CD8-positive, alpha-beta T cell (primary cell): ENCODE measurements at places on chromosomes 2 and 18. TPM values are rescaled to one million over a fixed set of nuclear protein-coding genes. Genes with fewer than 3 reads are reported as not detected.

CFAP65 gene
- not detected for total RNA-seq

DNA sequence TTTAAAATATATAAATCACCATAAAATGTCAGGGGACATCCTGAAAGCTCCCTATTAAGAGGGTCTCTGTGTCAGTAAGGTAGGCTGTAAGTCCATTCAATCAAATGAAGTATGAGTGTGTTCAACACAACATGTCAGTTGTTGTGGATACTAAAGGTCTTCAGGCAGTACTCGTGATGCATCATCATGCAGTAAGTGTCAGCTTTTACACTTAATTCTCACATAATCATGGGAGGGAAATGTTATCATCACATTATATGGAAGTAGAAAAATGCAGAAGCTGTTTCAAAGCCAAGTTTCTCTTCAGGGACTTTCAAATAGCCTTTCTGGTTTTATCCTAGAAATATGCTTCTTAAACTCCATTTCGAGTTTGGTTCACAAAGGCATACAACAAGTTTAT is 477.1 kb upstream of the ID2 start:
- DNase-seq = no peak

CRYBA2 gene
- total RNA-seq = not detected

- no peak for DNase-seq
These were observed 144.9 kb upstream of the HAAO start for GRCh38 chr2:42937171-42937875.

- no peak for DNase-seq
These were observed 6.7 kb upstream of the GALNT5 start for GRCh38 chr2:157250836-157251235.

GRCh38 chr2:16479721-16480120 is 185.9 kb downstream of the CYRIA start:
- DNase-seq = no peak

- no peak for DNase-seq
These were observed 55.0 kb downstream of the APOB start for GRCh38 chr2:20988905-20989304.

DNA sequence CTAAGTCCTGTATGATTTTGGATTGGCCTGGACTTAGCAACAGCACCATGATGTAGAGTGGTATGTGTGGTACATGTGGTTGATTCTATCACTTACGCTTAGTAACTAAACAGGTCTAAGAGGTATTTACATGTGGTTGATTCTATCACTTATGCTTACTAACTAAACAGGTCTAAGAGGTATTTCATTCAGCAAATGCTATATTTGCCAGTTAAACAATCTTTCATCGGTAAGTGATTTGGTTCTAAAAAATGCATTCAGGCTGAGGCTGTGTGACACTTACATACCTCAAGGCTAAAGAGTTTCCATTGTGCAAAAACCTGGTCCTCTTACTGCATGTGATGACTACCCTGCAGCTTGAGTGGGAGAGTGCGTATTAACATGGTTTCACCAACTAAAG is 13.1 kb downstream of the EIF4E2 start:
- DNase-seq = no peak

HOXD12 gene
- not detected for total RNA-seq

DNA sequence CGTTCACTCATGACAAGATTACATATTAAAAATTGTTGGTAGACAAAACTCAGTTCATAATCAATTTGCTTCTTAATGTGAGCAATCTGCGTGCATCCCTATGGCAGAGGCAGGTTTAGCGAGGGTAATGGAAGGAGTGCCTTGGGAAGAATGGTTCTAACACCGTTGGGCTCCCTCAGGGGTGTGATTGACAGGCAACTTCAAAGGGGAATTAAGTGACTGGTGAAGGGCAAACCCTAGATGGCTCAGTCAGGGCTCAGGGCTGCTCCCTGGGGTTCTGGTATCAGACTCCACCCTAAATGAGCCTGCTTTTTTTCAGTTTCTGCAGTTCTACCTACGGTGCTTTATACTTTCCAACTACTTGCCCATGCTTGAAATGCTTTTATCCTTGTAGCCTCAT is 419.5 kb upstream of the CELF4 start:
- no peak for DNase-seq

LRP2 gene
- total RNA-seq = not detected

DNA sequence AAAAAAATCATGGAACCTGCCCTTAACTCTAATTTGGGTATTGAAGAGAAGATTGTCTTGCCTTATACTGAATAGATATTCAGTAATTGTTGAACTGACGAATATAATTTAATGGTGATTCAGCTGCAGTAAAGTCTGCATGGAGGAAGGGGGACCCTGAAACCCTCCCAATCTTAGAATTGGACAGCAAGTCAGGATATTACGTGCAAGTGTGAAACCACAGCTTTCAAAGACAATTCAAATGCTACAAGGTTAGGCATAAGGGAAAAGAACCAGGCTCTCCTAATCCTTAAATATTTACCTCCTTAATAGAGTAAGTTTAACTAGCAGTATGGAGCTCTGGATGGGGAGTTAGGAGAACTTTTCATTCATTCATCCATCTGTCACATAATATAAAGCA is 226.9 kb upstream of the TNP1 start:
- DNase-seq = no peak

CBLN2 gene
- not detected for total RNA-seq

DNA sequence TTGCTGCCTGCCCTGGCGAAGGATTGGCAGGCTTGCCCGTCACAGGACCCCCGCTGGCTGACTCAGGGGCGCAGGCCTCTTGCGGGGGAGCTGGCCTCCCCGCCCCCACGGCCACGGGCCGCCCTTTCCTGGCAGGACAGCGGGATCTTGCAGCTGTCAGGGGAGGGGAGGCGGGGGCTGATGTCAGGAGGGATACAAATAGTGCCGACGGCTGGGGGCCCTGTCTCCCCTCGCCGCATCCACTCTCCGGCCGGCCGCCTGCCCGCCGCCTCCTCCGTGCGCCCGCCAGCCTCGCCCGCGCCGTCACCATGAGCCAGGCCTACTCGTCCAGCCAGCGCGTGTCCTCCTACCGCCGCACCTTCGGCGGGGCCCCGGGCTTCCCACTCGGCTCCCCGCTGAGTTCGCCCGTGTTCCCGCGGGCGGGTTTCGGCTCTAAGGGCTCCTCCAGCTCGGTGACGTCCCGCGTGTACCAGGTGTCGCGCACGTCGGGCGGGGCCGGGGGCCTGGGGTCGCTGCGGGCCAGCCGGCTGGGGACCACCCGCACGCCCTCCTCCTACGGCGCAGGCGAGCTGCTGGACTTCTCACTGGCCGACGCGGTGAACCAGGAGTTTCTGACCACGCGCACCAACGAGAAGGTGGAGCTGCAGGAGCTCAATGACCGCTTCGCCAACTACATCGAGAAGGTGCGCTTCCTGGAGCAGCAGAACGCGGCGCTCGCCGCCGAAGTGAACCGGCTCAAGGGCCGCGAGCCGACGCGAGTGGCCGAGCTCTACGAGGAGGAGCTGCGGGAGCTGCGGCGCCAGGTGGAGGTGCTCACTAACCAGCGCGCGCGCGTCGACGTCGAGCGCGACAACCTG is at the start of gene DES:
Gene DES, plus strand, starts transcription at position 223 of the 857 bp plus-strand sequence. Its CDS starts 86 bp downstream, at position 309.
- no peak for DNase-seq

NPPC gene
- total RNA-seq = 1.00 TPM

CABYR gene
- 1.2 TPM for total RNA-seq

- peak; percentile 64 for DNase-seq
These were observed 64.9 kb downstream of the DNMT3A start for GRCh38 chr2:25276569-25277465.

GRCh38 chr18:34261865-34262780 is 37.4 kb upstream of the NOL4 start:
- no peak for DNase-seq

PLGLB1 gene
- 1.3 TPM for total RNA-seq

DNA sequence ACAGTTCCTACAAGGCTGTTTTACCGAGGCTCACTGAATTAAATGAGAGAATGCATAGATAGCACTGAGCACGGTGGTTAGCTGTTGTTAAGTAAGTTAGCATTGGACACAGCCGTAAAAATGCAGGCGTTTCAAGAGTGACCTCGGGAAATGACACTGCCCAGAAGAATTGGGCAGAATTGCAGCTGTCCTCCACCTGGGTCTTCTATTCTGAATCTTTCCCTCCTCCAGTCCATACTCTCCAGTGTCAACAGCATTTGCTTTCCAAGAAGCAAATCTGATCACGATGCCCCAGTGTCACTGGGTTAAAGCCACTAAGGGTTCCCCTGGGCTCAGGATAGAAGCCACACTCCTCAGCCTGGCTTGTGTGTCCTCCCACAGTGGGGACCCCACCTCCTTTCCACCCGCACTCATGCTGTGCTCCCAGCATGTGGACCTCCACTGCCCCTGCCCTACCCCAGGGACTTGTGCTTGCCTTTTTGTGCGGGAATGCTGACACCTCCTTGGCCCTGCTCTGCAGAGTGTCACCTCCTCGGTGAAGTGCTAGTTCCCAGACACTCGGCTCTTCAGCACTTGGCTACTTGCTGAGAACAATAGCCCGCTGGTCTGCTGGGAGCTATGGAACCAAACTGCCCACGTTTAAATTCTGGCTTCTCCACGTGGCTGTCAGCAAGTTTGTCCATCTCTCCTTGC is 135.0 kb downstream of the ANTXR1 start:
- no peak for DNase-seq

DNA sequence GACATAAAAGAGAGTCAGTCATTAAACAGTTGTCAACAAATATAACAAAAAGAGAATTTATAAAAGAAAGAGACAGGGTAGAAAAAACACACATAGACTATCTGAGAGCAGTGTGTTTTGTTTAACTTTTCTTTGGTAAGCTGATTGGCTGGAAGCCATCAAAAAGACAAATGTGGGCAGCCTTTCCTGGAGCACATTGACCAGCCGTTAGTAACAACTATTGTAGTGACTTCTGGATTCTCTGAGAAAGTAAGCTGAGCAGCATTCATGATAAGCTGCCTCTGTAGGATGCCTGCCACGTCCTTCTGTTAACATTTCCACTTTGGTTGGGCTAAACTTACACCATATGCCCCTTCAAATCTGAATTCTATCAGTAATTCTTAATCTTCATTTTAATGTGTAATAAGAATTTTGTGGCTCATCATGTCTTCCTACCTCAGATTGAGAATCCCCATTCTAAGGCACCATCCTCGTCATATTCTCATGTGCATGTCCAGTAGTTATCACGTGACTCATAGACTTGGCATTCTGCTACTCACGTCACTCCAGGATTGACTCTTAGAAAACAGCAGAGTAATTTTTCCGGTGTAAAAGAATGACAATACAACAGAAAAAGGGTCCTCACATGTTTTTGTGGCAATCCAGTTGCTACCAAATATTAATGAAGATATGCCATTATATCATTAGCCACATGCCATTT is 43.4 kb upstream of the DNAJC10 start:
- DNase-seq = no peak

SP5 gene
- total RNA-seq = not detected

DNA sequence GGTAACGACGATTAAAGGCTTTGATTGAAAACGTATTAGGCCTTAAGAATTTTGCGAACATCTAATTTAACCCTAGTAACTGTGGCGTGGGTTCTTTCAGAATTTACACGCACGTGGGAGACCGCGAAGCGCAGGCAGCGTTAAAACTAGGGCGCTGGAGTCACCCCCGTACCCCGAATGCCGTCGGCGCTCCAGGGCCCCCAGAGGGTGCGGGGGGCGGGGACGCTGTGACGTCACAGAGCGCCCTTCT is 673 bp upstream of the SMCHD1 start:
- DNase-seq = peak; percentile 91

GRCh38 chr2:194709840-194710239 is 947.2 kb upstream of the SLC39A10 start:
- DNase-seq = no peak

RDH14 gene
- total RNA-seq = 13.2 TPM

GRCh38 chr2:236137066-236137465 is 31.1 kb downstream of the GBX2 start:
- no peak for DNase-seq

GRCh38 chr2:177603181-177603580 is 210.6 kb downstream of the AGPS start:
- no peak for DNase-seq

- no peak for DNase-seq
These were observed 11.5 kb upstream of the CNOT11 start for GRCh38 chr2:101241158-101241557.

ZAP70 gene
- 512 TPM for total RNA-seq
